ENCODE measurements at places on chromosomes 3 and 15.

- no peak for DNase-seq
These were observed 15.9 kb upstream of the SACM1L start for GRCh38 chr3:45673273-45673672.

- no peak for DNase-seq
These were observed 23.9 kb downstream of the LRIG1 start for GRCh38 chr3:66476852-66477381.

DNA sequence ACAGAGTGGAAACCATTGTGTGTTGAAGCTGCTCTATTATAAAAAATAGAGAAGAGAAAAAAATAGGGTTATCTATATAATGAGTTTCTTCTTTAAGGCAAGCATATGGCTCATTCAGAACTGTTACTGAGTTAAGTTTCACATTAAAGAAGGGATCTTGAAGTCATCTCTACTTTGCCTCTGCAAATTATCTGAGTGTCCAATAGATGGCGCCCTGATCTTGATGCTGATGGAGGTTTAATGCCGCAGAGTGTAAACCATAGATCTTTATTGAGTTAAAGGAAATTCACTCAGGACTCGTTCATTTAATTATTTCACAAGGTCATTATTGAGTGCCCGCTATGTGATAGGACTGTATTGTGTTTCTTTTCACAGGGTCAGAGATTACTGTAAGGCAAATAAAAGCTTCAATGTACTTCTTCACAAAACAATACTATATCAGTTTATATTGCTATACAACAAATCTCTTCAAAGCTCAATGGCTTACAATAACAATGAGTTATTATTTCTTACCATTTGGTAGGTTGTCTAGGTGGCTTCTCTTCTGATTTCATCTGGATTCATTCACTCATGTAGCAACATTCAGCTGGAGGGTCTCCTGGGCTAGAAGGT lies 171.4 kb downstream of the NSUN3 start:
- peak; percentile 22 for DNase-seq

- DNase-seq, result no peak
These were observed 151.6 kb downstream of the IL5RA start for GRCh38 chr3:2958551-2958950.

DNA sequence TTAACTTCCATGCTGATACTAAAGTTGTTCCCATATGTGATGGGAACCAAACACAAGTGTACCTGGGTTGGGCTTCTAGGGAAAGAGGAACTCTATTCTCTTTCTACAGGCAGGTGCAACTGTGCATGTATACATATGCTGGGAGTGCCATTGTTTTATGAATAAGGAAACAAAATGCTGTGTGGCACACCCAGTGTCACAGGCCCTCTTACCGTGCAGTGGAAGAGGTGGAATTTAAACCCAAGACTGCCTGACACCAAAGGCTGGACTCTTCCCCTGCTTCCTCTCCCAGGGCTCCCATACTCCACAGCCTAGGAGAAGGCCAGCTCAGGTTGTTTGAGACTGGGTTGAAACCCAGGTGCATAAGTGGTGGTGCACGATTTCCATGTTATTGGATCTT lies 1.9 kb upstream of the FETUB start:
- DNase-seq, result no peak

DNA sequence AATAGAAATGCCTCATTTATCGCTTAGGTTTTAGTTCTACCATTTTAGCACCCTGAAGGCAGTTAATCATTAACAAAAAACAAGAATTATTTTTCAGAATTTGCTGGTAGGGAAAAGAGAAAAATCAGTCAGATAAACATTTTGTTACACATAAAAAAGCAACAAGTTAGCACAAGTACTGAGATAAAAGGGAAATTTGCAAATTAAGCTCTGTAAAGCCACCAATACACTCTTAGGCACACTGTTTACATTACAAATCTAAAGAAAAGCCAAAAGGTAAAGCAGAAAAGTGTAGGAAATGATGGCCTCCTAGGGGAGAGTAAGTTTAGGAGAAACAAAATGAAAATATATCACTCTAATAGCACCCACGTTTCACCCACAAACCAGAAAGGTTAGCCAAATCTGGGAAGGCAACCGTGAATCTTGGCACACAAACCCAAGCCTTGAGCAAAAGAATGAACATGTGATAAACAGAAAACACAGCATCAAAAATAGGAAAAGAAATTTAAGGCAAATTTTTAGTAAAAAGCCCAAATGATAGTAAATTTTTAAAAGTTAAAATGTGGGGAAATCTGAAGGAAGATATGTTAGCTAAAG lies 1.6 kb upstream of the SATB1 start:
- DNase-seq, result no peak

DNA sequence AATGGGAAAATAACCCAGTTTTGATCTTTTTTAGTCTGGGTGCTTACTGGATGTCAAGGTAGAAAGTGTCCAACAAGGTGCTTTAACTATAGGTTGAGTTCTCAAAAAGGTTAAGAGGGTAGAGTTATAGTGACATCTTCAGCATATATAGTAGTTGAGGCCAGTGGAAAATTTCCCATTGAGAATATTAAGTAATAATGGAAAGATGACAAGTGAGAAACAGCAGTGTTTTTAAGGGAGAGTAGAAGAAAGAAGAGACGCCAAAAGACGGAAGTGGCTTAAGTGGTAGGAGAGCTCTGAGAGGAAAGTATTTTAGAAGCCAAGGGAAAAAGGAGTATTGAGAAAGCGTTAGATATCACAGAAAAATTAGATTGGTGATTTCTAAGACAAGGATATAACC lies 10.6 kb downstream of the SPRED1 start:
- no peak for DNase-seq

GRCh38 chr3:56915966-56916586 lies 114.3 kb upstream of the ARHGEF3 start:
- peak; percentile 61 for DNase-seq

DNA sequence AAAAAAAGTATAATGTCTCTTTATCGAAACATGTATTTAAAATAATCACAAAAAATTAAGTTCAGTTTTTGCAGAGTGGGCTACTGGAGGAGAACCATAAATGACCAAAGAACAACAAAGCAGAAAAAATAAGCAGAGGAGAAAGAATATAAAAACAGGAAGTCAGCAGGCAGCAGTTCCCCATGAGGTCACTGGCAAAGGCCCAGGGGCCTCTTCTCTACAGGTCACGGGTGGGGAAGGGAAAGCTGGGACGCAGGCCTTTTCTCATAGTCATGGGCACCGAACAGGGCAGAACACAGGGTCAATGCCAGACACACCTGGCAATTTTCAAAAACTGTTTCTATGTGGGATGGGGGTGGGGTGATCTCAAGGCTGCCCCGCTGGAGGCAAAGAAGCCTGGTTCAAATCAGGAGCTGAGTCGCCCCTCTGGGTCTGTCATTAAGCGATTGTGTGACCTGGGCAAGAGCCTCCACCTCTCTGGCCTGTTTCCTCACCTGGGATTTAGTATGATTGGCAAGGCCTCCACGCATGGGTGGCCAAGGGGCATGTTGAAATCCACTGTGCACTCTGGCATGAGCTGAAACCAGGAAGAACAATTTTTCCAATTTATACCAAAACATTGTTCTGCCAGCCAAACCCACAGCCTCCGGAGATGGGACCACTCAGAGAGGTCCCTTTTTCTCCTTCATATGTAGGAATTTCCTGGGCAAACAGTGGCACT lies 43.8 kb upstream of the UACA start:
- no peak for DNase-seq

DNA sequence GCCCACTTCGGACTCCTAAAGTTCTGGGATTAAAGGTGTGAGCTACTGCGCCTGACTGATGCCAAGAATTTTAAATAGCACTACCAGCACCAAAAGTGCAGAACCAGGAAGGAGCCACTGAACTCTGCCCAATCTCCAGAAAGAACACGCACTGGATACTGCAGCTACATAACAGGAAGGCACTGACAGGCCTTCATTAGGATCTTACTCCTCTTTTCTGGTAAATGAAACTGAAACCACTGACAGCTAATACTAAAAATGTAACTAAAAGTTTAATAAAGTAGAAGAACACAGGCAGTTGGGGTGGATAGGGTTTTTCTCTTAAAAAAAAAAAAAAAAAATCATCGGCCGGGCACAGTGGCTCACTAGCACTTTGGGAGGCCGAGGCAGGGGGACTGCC lies 74.1 kb upstream of the CHRM5 start:
- no peak for DNase-seq

DNA sequence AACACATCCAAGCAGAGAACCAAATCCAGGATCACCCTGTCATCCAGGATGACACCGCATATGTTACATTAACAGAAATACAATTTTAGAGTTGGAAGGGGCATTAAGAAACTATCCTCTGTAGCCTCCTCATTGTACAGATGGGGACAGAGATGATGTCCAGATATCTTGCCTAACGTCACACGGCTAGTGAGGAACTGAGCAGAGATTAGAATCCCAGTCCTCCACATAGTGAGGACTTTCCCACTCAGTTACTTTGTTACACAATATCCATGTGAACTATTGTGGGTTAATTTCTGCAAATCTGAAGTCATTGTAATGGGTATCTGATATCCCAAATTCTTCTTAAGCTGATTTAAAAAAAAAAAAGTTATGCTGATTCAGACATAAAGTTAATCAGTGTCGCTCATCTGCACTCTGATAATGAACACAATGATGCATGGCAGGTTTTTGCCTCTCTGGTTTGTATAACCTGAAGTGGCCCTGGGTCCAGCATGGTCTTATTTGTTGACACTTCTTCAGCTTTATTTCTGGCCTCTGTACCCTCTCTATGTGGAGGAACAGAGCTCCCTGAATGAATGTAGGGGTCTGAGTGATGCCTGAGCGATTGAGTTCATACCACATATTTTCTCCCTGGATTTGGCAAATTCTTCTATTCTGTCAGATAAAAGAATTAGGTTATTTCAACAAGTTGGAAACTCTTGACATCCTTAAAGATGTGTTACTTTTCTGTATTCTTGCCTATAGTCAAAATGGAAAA lies 76.0 kb upstream of the LIMD1 start:
- DNase-seq, result no peak

GRCh38 chr3:53071882-53072431 lies 26.1 kb upstream of the SFMBT1 start:
- DNase-seq, result no peak

DNA sequence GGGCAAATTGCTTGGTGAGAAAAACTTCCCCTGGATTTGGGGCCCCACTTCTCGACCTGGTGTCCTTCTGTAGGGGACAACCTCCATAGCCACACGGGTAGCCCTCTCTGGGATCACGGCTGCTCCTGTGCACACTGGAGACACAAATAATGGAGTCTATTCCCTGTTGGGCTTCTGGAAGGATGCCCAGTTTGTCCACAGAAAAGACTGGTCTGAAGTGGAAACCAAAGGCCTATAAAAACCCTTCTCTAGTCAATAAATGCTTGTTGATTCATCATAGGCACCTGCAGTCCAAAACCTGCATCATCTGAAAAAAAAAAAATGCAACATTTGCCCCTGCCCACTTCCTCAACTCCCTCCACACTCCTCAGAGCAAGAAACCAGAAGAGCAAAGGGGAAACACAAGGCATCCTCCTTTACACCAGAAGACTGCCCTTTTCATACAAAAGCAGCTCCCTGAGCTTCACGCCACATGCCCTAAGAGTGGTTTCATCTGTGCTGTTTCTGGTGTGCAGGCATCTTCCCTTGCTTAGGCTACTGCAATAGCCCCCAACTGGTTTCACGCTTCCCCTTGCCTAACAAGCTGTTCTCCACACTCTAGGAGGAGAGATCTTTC lies 36.3 kb downstream of the SRGAP3 start:
- no peak for DNase-seq

- no peak for DNase-seq
These were observed 144.2 kb upstream of the ANKRD28 start for GRCh38 chr3:15941958-15942357.

DNA sequence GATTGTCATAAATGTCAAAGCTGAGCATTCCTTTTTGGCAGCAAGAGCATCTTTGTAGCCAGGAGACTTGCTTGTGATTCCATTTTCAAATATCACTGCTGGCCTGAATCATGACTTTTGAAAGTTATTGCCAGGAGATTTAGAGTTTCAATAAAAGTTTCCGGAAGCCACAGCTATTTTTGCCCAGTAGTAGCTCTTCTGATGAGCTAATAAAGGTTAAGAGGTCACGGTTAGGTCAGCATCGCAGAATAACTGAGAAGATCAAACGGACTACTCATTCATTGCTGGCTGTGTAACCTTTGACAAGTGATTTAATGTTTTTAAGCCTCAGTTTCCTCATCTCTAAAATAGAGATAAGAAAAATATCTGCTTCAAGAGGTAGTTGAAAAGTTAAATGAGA lies 105.1 kb upstream of the ETV5 start:
- DNase-seq, result no peak

Data from GM13976 (cell line).